GM23248 (cell line): ENCODE measurements at places on chromosomes 12 and 14. TPM values are rescaled to one million over a fixed set of nuclear protein-coding genes. Genes with fewer than 3 reads are reported as not detected.

DNA sequence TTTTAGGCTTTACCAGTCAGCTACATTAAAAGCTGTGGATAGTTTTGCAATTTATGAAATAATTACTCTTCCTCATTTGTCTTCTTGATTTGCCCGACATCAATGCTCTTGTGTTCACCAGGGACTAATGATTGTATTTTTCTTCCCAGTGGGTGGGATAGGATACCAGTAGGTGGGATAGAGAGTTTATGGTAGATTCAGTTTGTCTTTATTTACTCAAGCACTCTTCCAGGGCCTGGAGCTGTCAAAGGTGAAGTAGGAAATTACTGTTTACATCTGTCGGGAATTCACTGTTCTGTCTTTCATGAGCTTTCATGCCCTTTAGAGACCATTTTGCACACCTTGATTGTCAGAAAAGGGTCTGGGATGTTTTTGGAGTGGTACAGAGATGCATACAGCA, 36.6 kb downstream of the ETV6 start:
- H3K4me3 ChIP-seq = no peak overlapping the region
- H3K36me3 ChIP-seq = no peaks in the 10 kb centered on the region
- no peaks in the 10 kb centered on the region for H3K27me3 ChIP-seq
- DNase-seq = no peak

DNA sequence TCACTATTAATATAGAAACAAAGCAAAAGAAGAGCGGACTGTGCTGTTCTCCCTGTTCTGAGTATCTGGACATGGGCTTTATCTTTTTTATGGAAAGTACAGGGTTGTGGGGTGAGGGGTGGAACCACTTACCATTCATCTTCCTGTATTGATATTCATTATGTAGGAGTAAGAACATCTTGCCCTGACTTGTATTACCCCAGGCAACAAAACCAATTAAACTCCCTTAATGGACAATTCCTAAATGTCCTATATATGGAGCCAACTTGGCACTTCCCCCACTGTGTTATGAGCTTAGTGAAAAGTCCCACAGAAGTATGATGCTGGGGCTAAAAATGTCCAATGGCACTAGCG, 139.9 kb upstream of the KRR1 start:
- no peaks in the 10 kb centered on the region for H3K36me3 ChIP-seq
- no peaks in the 10 kb centered on the region for H3K27me3 ChIP-seq
- peaks cover 2% of the 10 kb centered on the region; the same call in 1 of the 2 replicates for H3K4me1 ChIP-seq
- DNase-seq = no peak

- no peaks in the 10 kb centered on the region for H3K27me3 ChIP-seq
- peaks cover 5% of the 10 kb centered on the region for H3K4me1 ChIP-seq
- H3K27ac ChIP-seq = no peak overlapping the region
Observed at GRCh38 chr12:68978678-68979077, 45.7 kb upstream of the CPM start.

DNA sequence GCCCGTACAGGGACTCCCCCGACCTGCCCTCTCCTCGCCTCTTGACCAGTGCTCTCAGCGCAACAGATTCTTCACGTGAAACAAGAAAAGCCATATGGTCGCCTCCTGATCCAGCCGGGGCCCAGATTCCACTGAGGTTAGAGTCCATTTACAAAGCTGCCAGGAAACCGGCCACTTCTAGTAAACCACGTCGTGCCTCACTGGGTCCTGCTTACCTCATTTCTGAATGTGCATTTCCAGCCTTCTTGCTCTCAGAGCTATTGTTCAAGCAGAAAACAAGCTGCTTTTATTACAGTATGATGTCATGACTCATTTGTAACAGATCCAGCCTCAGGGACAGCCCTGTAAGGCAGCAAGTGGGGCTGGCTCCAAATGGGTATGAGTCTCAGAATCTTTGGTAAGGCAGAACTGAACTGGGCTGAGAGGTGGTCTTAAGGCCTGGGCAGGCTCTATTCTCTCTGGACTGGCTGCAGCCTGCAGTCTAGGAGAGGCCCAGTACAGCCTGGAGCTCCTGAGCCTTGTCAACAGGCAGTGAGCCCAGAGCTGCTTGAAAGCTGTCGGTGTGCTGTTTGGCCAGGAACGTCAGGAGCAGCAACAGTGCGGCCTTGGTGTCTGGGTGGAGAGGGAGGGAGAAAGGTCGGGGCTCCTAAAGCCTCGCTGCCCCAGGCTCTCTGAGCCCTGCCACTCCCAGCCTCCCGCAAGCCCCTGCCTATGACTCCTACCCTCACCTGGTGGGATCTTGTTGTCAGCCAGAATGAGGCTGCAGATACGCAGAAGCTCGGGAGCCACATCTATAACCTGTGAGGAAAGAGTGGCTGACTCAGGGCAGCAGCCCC, 8.3 kb downstream of the REC8 start:
- DNase-seq = peak; percentile 92
- peaks cover 9% of the 10 kb centered on the region; the same call in 1 of the 2 replicates for H3K4me1 ChIP-seq
- no peak overlapping the region for H3K4me3 ChIP-seq
- H3K27me3 ChIP-seq = no peaks in the 10 kb centered on the region
- H3K27ac ChIP-seq = peak overlapping the region; percentile 86

DNA sequence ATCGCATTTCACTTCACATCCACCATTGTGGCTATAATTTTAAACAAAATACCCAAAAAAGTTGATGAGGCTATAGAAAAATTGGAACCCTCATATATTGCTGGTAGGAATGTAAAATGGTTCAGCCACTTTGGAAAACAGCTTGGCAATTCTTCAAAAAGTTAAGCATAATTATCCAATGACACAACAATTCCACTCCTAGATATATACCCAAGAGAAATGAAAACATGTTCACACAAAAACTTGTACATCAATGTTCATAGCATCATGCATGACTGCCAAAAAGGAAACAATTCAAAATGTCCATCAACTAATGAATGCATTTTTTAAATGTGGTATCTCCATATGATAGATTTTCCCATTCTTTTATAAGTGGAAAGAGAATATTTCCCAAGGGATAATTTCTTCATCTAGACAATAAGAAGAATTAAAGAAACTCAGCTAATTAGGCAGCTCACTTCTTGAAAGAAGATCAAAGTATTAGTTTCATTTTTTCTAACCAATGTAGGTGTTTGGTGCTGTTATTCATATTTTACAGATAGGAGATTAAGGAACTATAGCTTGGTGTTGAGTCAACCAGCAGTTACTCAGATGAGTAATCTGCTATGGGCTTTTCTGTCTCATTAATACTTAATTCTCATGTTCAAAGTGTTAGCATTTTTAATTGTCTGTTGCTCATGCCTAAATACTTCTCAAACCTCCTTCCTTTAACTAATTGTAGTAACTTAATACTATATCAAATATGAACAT, 32.8 kb downstream of the YEATS4 start:
- no peaks in the 10 kb centered on the region for H3K27me3 ChIP-seq
- H3K36me3 ChIP-seq = no peaks in the 10 kb centered on the region
- no peak overlapping the region for H3K4me3 ChIP-seq
- DNase-seq = peak; percentile 55

DNA sequence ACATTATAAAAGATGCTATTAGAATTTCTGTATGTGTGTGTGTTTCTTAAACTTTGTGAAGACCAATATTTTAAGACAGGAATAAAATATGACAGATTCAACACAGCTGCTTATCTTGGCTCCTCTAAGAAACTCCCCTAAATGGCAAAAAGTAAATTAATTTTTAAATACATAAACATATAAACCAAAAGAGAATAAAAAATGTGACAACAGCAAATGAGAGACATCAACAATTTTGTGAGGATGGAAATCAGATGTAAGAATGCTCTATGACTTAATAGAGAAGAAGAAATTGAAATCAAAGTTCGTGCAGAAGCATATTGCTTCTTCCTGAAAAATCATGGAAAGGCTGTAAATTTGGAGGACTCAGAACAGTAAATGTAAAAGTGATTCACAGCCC, 1083.8 kb downstream of the FLRT2 start:
- DNase-seq = no peak
- no peaks in the 10 kb centered on the region for H3K4me1 ChIP-seq
- no peaks in the 10 kb centered on the region for H3K36me3 ChIP-seq
- H3K27ac ChIP-seq = no peak overlapping the region
- no peak overlapping the region for H3K4me3 ChIP-seq

DNA sequence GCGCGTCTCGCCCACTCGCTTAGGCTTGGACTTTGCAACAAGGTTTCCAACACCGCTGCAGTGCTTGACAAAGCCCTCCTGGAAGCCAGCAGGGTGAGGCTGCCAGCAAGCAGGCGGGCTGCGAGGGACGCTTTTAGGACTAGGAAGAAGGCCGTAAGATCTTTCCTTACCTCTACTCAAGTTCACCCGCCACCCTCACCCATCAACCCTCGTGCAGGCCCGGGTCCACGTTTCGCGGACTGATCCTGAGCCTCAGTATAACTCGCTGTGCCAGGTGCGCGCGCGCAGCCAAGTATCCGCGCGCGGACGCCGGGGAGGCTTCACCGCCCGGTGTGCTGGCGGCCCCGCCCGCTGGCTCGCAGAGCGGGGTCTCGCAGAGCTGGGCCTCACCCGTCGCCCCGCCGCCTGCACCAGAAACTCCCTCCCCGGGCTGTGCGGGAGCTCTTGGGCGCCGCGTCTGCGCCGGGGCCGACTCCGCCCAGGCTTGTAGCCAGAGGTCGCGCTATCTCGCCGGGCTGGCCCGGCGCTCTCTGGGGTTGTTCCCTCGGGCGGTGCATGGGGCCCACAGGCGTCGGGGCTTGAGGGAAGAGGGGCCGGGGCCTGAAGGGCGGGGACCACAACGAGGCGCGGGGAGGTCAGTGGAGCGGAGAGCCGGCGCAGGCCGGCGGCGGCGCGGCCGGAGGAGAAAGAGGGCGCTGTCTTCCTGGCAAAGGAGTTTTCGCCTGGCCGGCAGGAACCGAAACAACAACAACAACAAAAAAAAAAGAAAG, 7.6 kb upstream of the SIX1 start:
- H3K36me3 ChIP-seq = no peaks in the 10 kb centered on the region
- peak overlapping the region; percentile 87 for H3K4me3 ChIP-seq
- peak overlapping the region; percentile 44 for H3K27ac ChIP-seq
- H3K4me1 ChIP-seq = peaks cover 18% of the 10 kb centered on the region
- peaks cover 15% of the 10 kb centered on the region for H3K27me3 ChIP-seq

DNA sequence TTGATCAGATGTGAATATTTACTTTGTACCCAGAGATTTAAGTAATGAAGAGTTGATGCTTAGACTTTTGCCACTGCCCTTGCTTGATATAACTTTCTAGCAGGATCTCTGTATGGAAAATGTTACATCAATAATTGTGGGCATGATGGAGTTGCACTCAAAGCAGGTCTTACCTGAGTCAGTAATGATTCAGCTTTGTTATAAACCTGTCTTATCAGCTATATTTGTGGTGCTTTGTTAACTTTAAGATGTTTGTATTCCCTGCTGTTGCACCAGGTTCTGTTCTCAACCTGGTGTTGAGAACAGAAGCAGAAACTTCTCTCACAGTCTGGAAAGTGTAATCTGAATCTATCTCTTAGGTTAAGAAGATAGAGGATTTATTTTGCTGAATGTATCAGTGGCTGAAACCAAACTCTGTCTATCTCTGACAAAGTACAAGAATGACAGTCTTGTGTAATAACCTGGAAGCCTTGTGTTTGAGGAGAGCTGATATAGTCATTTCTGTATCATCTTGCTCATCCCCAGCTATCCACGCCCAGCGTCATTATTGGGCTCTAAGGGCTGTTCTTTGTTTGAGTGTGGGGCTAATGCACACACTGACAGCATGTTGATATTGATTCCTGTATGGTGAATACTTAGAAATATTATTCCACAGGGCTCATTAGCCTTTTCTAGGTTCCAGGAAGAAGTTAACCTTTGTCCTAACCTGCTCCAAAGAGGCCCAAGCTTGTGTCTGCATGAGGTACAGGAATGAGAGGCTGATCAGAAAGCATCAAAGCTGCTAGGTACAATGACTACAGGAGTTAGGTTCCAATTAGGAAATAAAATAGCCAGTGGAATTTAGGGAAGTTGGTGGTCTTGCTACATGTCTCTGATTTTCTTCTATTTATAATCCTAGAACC, 3.6 kb downstream of the AKAP6 start:
- no peak overlapping the region for H3K27ac ChIP-seq
- no peak overlapping the region for H3K4me3 ChIP-seq
- no peaks in the 10 kb centered on the region for H3K27me3 ChIP-seq
- no peaks in the 10 kb centered on the region for H3K36me3 ChIP-seq

DNA sequence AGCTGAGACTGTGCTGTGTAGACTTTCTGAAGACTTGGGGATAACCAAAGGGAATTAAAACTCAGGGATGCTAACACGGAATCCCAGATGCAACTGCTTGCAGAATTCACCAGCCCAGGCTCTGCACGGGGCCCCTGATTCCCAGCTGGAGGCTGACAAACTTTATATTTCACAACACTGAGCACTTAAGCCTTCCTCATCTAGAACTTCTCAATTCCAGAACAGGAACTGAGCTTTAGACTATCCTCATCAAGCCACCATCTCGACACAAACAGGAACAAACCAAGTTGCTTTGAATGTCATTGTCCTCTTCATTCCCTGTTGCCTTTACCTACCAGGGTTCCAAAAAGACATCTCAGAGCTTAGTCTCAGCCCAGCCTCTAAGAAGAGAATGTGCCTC, 22.2 kb downstream of the CCDC63 start:
- no peak for DNase-seq
- no peaks in the 10 kb centered on the region for H3K36me3 ChIP-seq
- H3K4me3 ChIP-seq = no peak overlapping the region
- no peaks in the 10 kb centered on the region for H3K4me1 ChIP-seq
- no peak overlapping the region for H3K27ac ChIP-seq

- no peak overlapping the region for H3K4me3 ChIP-seq
- no peaks in the 10 kb centered on the region for H3K36me3 ChIP-seq
- DNase-seq = no peak
- H3K27ac ChIP-seq = no peak overlapping the region
- H3K27me3 ChIP-seq = no peaks in the 10 kb centered on the region
Observed at GRCh38 chr12:16148938-16149337, 128.5 kb downstream of the SLC15A5 start.

GRCh38 chr12:124231980-124232653, 62.8 kb upstream of the RFLNA start:
- no peak for DNase-seq
- peaks cover 34% of the 10 kb centered on the region for H3K4me1 ChIP-seq
- no peaks in the 10 kb centered on the region for H3K36me3 ChIP-seq
- no peak overlapping the region for H3K27ac ChIP-seq
- H3K27me3 ChIP-seq = no peaks in the 10 kb centered on the region

DNA sequence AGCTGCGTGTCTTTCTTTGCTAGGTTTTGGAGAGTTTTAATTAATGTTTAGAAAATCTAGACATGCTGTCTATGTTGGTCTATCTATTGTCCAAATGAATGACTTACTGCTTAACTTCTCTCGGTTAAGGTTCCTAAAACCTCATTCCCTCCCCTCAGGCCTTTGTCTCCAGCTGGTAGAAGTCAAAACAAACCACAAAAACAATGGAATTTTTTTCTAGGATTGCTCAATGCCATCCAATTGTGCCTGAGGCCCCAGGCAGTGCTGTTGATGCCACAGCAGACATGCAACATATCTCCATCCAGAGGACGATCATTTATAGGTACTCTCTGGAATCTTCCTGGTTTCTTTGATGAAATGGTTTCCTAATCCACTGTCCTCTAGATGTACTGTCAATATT, 448.2 kb upstream of the TBX3 start:
- peak; percentile 62 for DNase-seq
- H3K4me1 ChIP-seq = peaks cover 12% of the 10 kb centered on the region
- no peaks in the 10 kb centered on the region for H3K36me3 ChIP-seq
- H3K27ac ChIP-seq = no peak overlapping the region
- H3K4me3 ChIP-seq = no peak overlapping the region
- H3K27me3 ChIP-seq = no peaks in the 10 kb centered on the region

Gene ENDOU
- 0.22 TPM in 1 of 2 replicates, not detected in the other for total RNA-seq

Gene GNB3
- total RNA-seq = 1.0 and 3.2 TPM in 2 replicates

Gene TMEM229B
- 0.65 and 1.1 TPM in 2 replicates for total RNA-seq

Gene SPTB
- 0.11 and 0.51 TPM in 2 replicates for total RNA-seq
